IMR-90 (cell line): ENCODE measurements at places on chromosomes 7 and 10.

DNA sequence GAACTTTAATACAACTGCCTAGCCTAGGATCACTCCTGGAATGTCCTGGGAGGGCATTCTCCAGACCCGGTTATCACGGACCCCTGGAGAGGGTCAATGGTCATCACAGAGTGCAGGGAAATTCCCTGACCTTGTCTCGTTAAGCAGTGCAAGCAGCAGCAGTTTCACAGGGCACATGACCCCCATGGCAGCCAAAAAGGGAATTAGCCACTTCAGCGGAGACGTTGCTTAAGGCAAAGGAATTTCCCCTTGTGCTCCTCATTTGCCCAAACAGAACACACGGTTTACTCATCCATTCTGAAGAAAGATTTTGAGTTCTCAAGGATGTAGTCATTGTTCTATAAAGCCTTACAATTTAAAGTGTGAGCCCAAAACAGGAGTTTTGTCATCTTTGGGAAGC lies 260.3 kb downstream of the SNX13 start:
- DNase-seq, result peak; percentile 83

- DNase-seq, result no peak
Measured at GRCh38 chr7:50577569-50577968, 12.4 kb upstream of the DDC start.

DNA sequence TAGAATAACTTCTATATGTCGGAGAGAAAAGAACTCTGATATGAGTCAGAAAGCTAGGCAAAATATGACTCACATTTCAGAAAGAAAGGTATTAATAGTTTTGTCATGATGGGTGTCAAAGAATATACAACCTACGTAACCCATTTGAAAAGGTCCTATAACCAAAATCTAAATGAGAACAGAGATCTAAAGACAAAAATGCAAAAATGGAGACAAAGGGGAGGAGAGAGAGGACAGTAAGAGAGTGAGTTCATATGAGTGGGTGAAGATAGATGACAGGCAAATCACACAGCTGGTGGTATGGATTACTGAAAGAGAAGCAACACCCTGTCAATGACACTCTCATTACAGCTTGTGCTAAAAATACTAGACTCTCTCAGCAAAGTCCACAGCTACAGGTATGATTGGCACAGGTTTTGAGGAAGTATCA lies 25.6 kb downstream of the ANKMY2 start:
- DNase-seq, result peak; percentile 41

GRCh38 chr7:35250941-35251340 lies 3.0 kb downstream of the TBX20 start:
- DNase-seq, result no peak

DNA sequence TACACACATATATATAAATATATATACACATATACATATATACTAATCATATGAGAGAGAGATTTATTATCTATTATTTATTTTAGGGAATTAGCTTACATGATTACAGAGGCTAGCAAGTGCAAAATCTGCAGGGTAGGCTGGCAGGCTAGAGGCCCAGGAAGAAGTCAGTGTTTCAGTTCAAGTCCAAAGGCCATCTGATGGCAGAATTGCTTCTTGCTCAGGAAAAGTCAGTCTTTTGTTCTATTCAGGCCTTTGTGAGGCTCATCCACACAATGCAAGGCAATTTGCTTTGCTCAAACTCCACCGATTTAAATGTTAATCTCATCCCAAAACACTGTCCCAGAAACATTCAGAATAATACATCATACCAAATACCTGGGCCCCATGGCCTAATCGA lies 2.6 kb upstream of the C10orf120 start:
- DNase-seq, result no peak
